NCI-H1436 (cell line): ENCODE measurements at places on chromosomes 13 and 19.

GRCh38 chr19:35715355-35715809 is 2.4 kb upstream of the KMT2B start:
- no peak for DNase-seq

DNA sequence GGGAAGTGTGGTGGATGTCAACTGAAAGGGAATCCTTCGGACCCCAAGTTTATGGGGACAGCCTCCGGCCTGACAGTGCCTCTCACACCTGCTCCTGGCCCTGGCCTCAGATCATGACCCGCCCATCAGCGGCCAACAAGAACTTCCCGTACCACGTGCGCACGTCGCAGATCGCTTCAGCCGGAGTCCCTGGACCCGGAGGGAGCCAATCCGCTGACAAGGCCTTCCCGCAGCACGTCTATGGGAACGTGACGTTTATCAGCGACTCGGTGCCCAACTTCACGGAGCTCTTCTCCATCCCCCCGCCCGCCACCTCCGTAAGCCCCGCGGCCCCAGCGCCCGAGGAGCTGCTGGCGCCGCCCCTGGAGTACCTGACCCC is 2.0 kb upstream of the MEGF8 start:
- no peak for DNase-seq

GRCh38 chr19:50266041-50266440 is 62.6 kb downstream of the MYH14 start:
- no peak for DNase-seq

- DNase-seq, result no peak
These were observed 703 bp downstream of the NEK3 start for GRCh38 chr13:52158629-52159158.

GRCh38 chr19:42370626-42371175 is 19.4 kb downstream of the CNFN start:
- DNase-seq, result no peak

GRCh38 chr19:21491146-21491545 is 14.3 kb upstream of the ZNF429 start:
- DNase-seq, result no peak

DNA sequence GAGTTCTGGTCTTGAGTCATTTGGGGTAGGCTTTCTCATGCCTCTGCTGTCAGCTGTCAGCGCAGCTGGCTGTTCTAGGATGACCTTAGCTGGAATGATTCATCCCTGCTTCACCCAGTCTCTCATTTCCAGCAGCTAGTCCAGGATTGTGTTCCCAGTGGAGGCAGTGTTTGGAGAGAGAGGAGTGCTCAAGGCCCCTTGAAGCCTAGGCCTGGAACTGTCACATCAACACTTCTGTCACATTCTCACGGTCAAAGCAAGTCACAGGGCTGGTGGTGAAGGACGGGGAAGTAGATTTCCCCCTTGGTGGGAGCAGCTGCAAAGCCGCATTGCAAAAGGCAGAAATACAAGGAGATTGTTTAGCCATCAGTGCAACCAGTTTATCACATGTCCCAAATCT is 15.2 kb downstream of the TPT1 start:
- no peak for DNase-seq

GRCh38 chr13:60000081-60000480 is 163.6 kb downstream of the DIAPH3 start:
- DNase-seq, result no peak

DNA sequence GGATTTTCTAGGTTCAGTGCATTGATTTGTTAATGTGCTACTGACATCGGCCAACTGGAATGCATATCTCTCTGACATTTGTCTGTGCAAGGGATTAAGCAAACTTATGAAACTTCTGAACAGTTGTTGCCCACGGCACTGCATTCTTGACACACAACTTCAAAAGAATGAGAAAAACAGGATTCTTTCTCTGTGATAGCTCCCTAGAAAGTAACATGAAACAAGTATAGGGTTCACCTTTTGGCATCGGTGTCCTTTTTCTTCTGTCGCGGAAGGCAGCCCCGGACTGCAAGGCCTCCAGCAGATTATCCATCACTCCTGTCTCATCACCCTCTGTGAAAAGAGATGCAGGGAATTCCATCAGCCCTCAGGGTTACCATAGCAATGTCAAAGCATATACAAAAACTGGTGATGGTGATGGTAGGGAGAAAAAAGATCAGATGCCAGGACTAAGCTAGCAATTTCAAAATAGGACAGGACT is 389.2 kb downstream of the DIAPH3 start:
- no peak for DNase-seq

DNA sequence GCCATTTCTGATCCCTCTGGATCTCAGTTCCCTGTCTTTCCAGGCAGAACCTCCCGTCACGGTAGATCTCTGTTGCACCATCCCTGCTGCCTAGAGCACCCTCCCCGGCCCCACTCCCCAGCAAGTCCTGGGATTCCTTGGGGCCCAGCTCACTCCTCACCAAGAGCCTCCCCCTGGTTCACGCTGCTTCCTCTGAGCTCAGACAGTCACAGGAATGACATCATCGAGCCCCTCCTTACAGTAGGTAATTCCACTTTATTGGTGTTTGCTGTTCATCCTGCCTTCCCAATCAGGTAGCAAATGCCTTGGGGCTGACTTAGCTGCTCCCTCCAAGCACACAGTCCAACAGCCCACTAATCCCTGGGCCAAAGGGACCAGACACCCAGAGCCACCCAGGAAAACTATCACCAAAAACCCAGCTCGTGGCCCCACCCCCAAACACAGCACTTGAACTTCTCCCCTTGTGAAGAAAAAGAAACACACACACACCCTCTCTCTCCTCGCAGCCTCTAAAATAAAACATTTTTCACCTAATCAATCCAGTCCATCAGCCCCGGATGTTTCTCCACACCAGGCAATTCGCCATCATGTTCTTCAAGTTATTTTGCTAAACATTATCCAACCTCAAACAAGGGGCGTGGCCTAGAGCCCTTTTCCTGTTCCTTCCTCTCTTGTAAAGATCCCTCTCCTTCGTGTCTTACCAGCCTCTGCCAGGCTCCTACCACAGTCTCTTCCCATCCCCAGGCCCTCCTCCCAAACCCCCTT is 2.5 kb downstream of the NAPA start:
- DNase-seq, result no peak

- DNase-seq, result no peak
These were observed 76.5 kb upstream of the RNF113B start for GRCh38 chr13:98253526-98253925.

DNA sequence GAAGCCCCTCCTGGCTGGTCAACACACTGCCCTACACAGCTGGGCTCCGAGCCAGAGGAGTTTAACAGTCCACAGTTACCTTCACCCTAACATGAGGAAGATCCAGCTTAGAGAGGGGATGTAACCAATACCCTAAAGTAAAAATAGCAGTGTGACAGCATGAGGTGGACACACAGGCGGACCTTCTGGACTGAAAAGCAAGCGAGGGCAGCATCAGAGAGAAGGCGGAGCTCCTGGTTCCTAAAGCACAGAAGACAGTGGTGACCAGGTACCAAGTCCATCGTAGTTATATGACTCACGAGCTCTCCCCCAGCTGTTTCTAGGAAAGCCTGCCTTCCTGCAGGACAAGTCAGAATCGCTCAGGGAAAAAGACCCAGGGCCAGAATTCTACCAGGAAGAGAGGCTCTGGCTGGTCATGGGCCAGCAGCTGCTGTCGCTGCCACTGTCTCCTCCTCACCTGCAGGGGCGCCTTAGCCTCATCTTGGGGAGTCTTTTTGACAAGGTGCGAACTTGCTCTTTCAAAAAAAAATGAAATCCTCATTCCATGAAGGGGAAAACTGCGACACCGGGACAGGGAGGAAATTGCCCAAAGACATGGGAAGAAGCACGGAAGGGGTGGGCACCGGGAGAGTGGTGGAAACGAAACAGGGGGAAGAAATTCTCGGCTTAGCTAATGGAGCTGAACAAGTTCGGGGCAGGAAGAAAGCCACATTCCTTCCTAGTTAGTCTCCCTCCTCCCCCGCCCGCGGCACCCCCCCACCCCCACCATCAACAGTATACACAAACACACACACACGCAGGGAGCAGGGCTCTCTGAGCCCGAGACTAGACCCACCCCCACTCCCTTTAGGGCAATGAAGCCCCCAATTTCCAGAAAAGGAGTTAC is 1.7 kb downstream of the ELL start:
- peak; percentile 29 for DNase-seq

GRCh38 chr13:76971851-76972829 is 19.7 kb upstream of the CLN5 start:
- DNase-seq, result no peak

DNA sequence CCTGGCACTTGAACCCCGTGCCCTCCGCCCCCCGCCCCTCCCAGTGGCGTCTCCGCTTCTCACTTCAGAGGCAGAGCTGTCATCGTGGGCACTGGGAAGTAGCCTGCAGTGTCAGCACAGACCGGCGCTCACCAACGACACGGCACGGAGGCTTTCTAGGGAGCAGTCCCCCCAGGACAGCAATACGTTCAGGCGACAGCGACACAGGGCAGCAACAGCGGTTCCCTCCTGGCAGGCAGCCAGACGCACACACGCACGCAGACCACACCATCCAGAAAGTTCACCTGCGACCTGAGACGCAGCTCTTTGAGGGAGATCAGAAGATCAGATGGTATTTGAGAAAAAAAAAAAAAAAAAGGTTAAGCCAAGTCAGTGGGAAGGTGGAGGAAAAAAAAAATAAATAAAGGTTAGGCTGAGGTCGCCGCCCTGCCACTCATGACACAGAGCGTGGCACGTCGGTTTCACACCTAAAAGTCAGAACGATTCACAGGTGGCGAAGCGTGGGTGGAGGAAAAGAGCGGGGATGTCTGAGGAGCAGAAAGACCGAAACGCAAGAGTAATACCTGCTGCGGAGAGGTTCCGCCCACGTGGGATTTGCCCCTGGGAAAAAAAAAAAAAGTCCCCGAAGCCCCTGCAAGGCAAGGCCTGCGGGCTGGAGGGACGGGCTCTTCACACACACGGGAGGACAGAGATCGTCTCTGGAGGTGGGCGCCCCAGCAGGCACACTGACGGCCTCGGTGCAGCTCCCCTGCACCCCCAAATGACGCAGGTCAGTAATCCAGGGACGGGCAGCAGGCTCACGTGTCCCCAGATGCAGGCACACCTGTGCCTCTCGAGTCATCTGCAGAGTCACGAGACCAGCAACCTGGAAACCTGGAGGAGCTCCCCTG is 94.5 kb downstream of the GNG7 start:
- DNase-seq, result no peak

GRCh38 chr19:383922-384798 is 24.8 kb downstream of the C2CD4C start:
- no peak for DNase-seq

GRCh38 chr19:55209693-55210472 is 582 bp upstream of the PTPRH start:
- DNase-seq, result peak; percentile 49

DNA sequence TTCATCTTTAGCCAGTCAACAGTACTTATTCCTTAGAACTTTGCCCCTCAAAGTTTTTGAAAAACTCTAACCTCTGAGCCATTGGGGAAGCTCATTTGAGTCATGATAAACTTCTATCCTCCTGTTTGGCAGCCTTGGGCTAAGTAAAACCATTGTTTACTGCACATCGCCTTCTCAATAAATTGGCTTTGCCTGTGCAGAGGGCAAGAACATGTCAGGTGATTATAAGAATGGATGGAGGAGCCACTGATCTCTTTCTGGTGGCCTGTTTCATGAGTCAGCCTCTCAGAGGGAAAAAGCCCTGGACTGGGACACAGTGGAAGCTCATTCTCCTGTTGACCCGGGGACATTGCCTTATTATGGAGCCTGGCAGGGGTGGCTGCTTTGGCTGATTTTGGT is 19.4 kb upstream of the PSG4 start:
- DNase-seq, result no peak

GRCh38 chr19:48671446-48671995 is 1.3 kb downstream of the NTN5 start:
- no peak for DNase-seq

DNA sequence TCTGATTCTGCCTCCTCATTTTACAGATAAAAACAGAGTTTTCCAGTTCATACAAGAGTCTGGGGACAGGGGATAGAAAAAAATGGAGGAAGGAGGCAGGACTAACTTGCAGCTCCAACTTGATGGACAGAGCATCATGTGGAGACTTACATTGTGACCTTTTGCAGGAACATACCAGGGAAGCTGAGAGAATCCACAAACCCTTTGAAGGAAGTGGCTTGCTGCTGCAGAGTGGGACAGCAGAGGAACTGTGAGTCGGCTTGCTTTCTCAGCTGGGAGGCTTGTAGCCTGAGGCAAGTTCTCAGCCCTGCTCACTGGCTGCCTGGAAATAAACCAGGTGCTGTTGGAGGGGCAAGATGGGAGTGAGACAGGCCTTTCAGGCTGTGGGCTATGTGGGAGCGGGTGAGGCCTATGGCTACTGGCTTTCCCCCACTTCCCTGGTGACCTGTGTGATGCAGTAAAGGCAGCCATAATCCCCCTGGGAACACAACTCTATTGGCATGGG is 614.4 kb downstream of the KCTD12 start:
- DNase-seq, result no peak

GRCh38 chr13:21998279-21998990 is 327.6 kb downstream of the FGF9 start:
- no peak for DNase-seq
